ENCODE measurements at places on chromosomes 16 and 17. TPM values are rescaled to one million over a fixed set of nuclear protein-coding genes. Genes with fewer than 3 reads are reported as not detected.

CFAP20 gene
- total RNA-seq, result 22.2 TPM

GJD3 gene
- total RNA-seq, result 0.92 TPM

DNA sequence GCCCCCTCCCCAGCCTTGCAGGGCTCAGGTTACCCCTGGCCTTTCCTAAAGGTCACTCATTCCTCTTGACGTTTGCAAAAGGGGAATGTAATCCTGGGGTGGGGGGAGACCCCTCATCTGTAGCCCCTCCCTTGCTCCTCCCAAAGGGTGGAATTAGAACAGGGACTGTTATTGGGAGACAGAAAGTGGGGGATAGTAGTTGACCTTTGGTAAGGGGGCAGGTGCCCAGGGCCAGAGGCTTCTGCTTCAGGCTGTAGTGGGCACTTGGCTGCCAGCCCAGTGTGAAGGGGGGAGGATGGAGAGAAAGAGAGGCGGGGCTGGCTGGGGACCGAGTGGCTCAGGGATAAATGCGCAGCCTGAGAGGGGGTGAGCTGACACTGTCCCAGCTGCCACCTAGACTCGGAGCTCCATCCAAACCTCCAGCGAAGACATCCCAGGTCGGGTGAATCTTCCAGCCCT lies at the start of gene ENO3:
Gene ENO3 (plus strand): TSS at position 374 of the 459 bp plus-strand sequence. CDS start 711 bp downstream, outside the sequence.
- peak; percentile 58 for DNase-seq

TNFSF13 gene
- 14.5 TPM for total RNA-seq

DNA sequence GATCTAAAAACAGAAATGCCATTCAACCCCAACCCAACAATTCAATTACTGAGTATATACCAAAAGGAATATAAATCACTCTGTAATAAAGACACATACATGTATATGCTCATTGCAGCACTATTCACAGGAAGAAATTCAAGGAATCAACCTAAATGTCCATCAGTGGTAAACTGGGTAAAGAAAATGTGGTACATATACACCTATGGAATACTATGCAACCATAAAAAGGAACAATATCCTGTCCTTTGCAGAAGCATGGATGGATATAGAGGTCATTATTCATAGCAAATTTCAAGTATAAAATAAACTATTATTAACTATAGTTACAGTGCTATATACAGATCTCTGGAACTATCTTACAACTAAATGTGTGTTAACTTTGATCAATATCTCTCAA lies 599.3 kb downstream of the CDH11 start:
- DNase-seq, result no peak

DNA sequence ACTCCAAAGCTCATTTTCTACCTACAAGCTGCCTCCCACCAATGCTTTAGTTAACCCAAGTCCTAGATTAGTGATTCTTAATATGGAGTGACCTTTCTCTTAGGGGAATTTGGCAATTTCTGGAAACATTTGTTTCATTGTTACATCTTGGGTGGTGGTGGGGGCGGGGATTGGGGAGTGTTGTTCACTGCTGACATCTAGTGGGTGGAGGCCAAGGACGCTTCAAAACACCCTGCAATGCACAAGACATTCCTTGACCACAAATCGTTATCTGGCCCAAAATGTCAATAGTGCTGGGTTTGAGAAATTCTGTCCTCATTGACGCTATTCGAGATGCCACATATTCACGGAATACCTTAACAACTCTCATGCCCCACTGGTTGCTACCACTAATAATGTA lies 282.9 kb downstream of the RBFOX1 start:
- no peak for DNase-seq

GRCh38 chr17:69208640-69209039 lies 20.0 kb downstream of the ABCA10 start:
- DNase-seq, result no peak

- no peak for DNase-seq
These were observed 21.1 kb downstream of the TTYH2 start for GRCh38 chr17:74234486-74234885.

Data from ovary (tissue), 10 donors.